ENCODE measurements at places on chromosomes 6 and 20.

GRCh38 chr20:2838847-2839671 lies 1.4 kb downstream of the PCED1A start:
- no peak for DNase-seq

- DNase-seq = peak; percentile 86
Measured at GRCh38 chr6:33840048-33840926, 36.5 kb upstream of the MLN start.

DNA sequence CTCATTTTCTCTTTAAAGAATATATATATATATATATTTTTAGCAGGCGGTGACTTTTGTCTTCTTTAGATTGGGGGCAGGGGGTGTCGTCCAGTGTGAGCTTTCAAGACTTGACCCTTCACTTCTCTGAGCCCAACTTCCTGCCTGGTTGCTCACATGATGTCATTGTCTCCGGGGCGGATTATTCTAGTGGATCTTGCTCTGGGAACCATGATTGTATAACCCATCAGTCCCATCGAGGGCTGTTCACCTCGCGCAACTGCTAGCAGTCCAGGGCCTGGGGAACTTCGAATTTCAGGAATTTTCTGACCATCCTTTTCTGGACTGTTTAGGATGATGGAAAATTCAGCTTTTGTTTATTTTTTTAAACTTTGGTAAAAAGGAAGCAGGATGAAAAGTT lies 1.0 kb downstream of the IGF2R start:
- DNase-seq = peak; percentile 90

GRCh38 chr20:37914672-37915433 lies 11.9 kb downstream of the VSTM2L start:
- DNase-seq = no peak

GRCh38 chr20:58701431-58702160 lies 9.0 kb downstream of the NPEPL1 start:
- no peak for DNase-seq

- no peak for DNase-seq
Measured at GRCh38 chr6:46606338-46606737, 46.3 kb downstream of the CYP39A1 start.

- peak; percentile 18 for DNase-seq
Measured at GRCh38 chr6:157054531-157054979, 268.8 kb downstream of the TMEM242 start.

- DNase-seq = no peak
Measured at GRCh38 chr6:106783640-106784566, 154.5 kb downstream of the QRSL1 start.

GRCh38 chr6:27275025-27275956 lies 27.8 kb downstream of the PRSS16 start:
- peak; percentile 86 for DNase-seq

DNA sequence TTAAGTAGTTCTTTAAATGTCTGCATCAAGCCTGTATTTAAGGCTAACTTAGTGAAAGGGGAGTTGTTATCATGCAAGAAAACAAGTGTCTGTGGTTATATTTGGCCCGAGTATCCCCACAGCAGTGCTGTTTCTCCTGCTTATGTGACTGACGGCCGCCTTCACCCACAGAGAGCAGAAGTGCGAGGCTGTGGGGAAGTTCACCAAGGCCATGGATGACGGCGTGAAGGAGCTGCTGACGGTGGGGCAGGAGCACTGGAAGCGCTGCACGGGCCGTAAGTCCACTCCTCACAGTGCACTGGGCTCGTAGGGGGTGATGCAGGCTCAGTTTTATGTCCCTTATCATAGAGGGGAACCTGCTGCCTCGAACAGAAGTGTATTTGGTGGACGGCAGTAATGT lies 53.2 kb upstream of the SYNJ2 start:
- DNase-seq = no peak

GRCh38 chr6:31210123-31210522 lies 39.6 kb upstream of the POU5F1 start:
- no peak for DNase-seq

DNA sequence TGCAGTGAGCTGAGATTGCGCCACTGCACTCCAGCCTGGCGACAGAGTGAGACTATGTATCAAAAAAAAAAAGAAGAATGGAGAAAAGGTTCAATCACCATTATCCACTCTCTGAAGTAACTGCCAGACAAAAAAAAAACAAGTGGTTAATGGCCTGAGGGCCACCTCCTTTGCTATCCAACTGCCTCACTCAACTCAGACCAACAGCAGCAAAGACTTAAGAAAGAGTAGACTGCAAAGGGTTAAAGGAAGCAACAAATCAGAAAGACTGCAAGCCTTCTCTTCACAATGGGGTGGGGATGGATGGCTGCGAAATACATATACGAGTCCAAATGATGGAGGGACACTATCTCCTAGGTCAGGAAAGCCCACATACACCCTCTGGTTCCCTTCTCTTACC lies 3.2 kb downstream of the NFS1 start:
- no peak for DNase-seq

- DNase-seq = no peak
Measured at GRCh38 chr6:5998236-5998635, 8.5 kb downstream of the NRN1 start.

DNA sequence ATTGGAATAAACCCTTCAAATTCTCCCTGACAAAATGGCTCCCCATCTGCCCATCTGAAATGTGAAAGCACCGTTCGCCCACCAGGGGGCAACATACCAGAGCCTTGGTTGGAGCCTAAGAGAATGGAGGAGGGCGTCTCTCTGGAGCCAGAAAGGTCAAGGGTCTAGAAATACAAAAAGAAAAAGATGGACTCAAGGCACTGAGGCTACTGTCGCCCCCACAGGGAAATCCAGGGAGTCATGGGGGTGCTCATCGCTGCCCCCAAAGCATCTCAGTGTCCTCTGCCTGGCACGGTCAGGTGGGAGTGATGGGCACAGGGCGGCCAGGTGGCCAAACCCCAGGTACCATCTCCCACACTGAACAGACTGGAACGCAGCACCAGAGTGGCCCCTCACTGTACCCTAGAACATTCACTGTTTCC lies 136.3 kb downstream of the ZMYND8 start:
- peak; percentile 49 for DNase-seq

GRCh38 chr20:53186635-53187034 lies 214.5 kb downstream of the TSHZ2 start:
- DNase-seq = peak; percentile 28

GRCh38 chr6:163823577-163823976 lies 409.1 kb downstream of the QKI start:
- peak; percentile 11 for DNase-seq

GRCh38 chr20:37220731-37221130 lies 40.9 kb downstream of the GHRH start:
- DNase-seq = peak; percentile 5

- DNase-seq = no peak
Measured at GRCh38 chr6:131173680-131174079, 38.4 kb downstream of the AKAP7 start.

Measured in OCI-M1 (cell line).